ENCODE measurements at places on chromosomes 5 and 9.
A peak's percentile ranks its signal among the peaks of the same experiment; 100 is the strongest.

DNA sequence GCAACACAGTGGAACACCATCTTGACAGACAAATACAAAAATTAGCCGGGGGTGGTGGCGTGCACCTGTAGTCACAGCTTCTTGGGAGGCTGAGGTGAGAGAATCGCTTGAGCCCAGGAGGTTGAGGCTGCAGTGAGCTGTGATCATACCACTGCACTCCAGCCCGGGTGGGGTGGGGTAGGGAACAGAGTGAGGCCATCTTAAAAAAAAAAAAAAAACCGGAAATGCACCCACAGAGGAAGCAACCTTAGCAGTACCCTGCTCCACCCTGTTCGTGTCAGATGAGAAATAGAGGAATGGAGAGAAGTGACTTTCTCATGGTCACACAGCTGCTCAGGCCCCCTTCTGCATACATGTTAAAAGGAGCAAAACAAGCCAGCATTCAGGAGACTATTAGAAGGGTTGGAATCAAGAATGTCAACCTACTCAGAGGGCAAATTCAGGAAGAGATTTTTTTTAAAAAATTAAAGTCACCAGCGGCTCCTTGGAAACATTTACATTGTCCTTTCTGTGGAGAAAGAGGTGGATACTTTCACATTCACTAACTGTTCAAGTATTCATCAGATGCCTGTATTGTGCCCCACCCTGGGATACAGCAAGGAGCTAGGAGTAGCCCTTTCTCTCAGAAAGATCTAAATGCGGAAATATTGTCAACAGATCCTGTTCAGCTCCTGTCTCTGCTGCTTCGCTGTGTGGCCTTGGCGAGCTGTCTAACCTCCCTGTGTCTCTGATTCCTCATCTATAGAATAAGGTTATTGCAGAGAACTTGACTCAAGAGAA, 41.0 kb downstream of the CYFIP2 start:
- DNase-seq = no peak

GRCh38 chr5:160169326-160169725, 50.1 kb upstream of the PWWP2A start:
- DNase-seq = no peak

DNA sequence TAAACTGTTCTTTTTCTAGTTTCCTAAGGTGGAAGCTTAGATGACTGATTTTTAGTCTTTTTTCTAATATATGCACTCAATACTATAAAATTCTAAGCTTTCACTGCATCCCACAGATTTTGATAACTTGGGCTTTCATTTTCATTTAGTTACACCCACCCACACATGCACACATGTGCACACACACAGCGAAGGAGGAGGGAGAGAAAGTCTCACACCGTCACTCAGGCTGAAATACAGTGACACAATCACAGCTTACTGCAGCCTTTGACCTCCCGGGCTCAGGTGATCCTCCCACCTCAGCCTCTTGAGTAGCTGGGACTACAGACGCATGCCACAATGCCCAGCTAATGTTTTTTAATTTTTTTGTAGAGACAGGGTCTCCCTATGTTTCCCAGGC, 96.5 kb downstream of the SMIM23 start:
- DNase-seq = no peak

DNA sequence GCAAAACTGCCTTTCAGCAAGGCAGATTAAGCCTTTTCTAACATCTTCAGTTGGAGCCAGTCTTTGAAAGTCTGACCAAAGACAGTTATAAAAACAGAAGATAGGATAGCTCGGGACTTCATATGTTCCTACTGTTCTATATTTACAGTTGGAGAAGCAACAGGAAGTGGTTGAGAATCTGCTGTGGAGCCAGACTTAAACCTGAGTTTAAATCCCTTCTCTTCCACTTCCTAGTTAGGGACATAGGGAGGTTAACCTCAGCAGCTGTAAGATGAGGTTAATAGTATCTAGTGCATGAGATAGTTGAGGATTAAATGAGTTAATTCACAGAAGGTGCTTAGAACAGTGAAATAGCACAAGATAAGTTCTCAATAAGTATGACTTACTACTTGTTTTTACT, 84.5 kb upstream of the FREM1 start:
- peak; percentile 2 for DNase-seq

GRCh38 chr9:15271403-15271802, 35.6 kb downstream of the TTC39B start:
- DNase-seq = no peak

DNA sequence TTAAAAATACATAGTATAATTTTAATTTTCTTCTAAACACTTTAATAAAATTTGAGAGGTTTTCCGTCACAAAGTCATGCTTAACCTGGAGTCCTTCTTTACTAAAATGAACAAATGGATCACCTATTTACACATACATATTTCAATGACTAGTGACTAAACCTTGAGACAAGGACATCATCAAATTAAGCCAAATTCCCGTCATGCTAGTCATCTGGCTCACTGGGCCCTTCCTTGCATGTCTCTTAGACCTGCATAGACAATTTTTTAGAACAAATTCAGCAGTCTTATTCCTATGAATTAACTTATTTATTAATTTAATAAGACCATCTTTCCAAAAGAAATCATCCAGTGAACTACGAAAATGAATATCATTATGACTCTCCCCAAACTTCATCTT, 26.6 kb downstream of the ERAP2 start:
- DNase-seq = no peak

DNA sequence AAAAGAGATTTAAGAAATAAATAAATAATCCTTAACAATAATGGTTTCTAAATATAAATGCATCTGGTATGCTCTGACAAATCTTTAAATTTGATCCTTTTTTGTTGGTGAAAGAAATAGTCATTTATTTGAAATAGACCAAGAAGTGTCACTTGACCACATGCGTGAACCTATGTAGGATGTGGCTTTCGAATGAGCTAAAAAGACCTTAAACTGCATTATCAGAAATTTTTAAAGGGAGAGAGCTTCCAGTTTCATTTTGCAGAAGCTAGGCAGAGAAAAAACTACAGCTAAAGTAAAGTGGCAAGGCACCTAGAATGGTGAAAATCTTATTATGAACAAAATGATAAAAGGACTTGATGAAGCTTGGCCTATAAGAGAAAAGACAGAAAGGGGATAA, 309.2 kb upstream of the EFNA5 start:
- DNase-seq = no peak

DNA sequence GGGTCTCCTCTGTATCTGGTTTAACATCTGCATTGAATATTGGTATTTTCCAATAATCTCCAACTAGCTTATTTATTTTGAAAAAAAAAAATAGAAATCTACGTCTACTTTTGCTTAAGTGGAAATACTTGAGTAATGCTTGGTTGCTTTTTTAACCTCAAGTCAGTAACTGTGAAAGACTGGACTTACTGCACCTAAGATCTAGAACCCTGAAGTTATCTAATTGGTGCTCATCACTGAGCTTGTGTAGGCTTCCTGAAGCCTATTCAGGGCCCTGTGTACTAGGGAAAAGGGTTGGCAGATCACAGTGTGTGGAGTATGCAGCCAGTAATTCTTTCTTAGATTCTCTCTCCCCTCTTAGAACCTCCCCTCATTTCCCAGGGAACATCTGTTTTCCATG, 16.2 kb downstream of the SLC1A1 start:
- no peak for DNase-seq

Measured in AML-193 (cell line).